ENCODE measurements at places on chromosomes 6 and 20. TPM values are rescaled to one million over a fixed set of nuclear protein-coding genes. Genes with fewer than 3 reads are reported as not detected.

TMEM151B gene
- total RNA-seq: not detected

DNA sequence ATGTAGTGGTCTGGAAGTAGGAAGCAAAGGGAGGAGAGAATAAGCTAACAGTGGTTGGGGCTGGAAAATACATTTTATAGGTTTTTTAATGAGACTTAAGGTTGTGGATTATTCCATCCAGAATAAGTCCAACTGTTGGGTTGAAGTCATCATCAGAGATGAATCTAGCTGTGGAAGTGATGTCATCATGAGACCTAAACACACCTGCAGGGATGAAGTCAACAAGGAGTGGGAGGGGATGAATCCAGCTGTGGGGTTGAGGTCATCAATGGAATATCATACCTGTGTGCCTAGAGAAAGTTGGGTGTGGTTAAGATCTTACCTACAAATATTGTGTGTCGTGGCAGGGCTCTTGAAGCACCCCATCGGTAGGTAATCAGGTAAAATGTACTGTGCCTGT is 730.7 kb downstream of the RFPL4B start:
- no peak for DNase-seq
- no peaks in the 10 kb centered on the region for H3K27me3 ChIP-seq
- H3K36me3 ChIP-seq: no peaks in the 10 kb centered on the region
- no peak overlapping the region for H3K27ac ChIP-seq
- H3K4me1 ChIP-seq: no peaks in the 10 kb centered on the region

DNA sequence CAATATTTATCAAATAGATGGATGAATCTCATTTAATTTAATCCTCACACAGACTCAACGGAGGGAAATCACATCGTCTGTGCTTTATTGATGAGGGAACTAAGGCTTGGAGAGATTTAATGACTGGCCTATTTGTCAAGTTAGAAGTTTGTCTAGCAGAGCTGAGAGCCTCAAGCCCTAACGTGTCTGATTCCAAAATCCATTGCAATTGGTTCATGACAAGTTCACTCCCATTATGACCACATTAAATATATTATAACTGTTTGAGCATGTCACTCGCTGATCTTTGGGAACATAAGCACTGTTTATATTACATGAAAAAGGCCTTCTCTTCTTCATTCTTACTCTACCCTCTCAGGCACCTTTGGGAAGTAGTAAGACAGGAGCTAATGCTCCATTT is 89.4 kb upstream of the SIRPA start:
- DNase-seq: no peak
- H3K4me3 ChIP-seq: no peak overlapping the region
- no peaks in the 10 kb centered on the region for H3K36me3 ChIP-seq
- peaks cover 12% of the 10 kb centered on the region for H3K4me1 ChIP-seq

GRCh38 chr6:70289299-70289698 is 13.6 kb downstream of the COL9A1 start:
- no peaks in the 10 kb centered on the region for H3K36me3 ChIP-seq
